ENCODE measurements at places on chromosomes 13 and 19.

- DNase-seq: no peak
These were observed 192.8 kb upstream of the TSC22D1 start for GRCh38 chr13:44768775-44769581.

GRCh38 chr19:50207730-50208129 is 4.3 kb downstream of the MYH14 start:
- DNase-seq: no peak

DNA sequence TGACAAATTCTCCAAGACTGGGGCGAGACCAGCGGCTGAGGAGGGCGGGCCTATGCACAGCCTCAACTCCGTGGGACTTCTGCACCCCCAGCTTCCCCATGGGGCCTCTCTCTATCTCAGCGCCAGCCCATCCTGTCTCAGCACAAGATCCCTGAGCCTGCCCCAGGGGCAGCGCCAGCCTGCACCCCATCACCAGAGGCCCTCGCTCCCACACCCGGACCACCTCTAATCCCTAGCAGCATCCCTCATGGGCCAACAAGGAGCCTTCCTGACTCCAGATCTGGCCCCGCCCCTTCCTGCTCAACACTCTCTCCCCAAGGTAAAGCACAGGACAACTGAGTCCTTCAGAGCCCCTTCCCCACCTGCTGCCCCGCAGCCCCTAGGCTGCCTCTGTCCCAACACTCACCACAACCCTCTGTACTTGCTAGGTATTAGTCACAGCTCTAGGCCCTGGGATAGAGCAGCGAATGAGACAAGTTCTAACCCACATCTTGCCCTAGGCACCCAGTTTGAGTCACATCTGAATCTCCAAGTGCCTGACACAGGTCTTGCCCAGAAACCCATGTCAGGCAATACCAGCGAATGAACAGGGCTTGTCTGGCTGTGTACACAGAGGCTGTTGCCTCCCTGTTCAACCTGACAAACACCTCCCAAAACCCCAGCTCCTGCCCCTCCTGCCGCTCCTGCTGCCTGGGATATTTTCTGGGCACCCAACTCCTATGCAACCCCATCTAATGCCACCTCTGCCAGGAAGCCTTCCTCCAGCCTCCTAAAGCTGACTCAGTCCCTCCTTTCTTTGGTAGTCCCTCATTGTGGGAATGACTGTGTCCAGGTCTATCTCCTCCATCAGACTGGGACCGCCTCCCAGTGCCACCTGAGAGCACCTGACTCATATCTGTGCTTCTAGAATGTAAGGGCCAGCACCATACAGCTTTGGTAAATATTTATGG is 18.6 kb downstream of the GRIK5 start:
- no peak for DNase-seq

DNA sequence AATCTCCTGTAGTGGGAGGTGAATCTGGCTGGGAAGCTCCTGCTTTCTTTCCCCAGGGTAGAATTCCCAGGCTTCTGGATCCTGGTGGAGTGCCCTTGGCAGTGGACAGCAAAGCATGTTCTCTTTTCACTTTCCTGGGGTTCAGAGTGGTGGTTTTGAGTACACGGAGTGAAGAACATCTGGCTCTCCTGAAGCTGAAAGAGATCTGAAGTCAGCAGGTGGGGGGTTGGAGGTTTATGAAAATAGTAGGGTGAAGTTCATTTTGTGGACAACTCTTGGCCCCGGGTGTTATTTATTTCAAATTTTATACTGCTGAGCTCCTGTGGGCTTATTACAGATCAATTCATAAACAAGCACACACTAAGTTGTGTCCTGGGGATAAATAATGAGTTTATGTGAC is 497.3 kb downstream of the KLF5 start:
- DNase-seq: no peak

- no peak for DNase-seq
These were observed 221.8 kb downstream of the ENOX1 start for GRCh38 chr13:43564952-43565351.

DNA sequence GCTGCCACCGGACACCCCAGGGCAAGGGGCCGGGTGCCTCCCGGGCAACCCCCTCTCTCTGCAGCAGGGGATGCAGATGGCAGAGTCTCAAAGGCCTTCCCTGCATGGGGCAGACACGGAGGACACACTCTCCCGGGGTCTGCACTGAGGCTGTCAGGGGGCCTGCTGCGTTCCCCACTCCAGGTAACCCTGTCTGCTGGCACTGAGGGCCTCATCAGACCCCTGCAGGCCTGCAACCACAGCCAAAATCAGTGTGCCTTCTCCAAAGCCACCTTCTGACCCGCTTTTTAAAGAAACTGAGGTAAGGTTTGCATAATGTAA is 93.9 kb downstream of the GNG7 start:
- DNase-seq: no peak

GRCh38 chr13:93345770-93346169 is 119.2 kb downstream of the GPC6 start:
- DNase-seq: peak; percentile 78

DNA sequence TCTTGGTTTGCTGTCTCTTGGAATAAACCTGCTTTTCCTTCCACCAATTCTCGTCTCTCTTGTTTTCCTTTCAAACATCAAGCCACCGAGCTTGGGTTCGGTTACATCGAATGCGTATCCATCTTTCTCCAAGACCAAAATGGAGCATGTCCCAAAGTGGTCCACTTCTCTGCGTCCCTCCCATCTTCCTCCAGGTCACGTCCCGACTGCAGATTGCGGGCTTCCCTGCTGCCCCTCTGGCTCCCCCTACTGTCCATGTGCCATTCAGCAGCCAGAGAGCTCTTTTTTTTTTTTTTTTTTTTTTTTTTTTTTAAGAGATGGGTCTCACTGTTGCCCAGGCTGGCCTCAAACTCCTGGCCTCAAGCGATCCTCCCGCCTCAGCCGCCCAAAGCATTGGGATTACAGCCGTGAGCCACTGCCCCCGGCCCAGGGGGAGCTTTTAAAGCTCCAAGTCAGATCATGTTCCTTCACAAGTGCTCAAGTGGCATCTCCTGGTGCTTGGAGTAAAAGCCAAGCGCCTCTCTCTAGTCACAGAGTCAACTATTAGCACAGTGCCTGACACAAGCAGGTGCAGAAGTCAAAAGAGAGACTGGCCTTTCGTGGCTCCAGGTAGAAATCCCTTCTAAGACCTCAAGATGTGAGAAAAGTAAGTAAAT is 10.0 kb downstream of the COL5A3 start:
- DNase-seq: peak; percentile 68

DNA sequence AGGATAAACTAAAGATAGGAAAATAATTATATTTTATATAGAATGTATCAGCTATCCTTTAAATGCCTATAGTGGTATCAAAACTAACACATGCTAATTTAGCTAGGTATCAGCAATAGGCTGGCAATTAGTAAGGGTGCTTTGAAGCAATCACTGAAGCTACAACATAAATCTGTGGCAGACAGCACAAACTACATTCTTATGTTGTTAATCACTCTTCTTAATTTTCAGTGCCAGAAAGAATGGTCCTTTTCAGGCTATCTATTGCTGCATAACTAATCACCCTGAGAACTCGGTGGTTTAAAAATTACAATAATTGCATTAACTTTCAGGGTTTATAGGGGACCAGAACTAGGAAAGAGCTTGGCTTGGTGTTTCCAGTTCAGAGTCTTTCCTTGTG is 963.1 kb downstream of the EFNB2 start:
- no peak for DNase-seq

GRCh38 chr19:18700501-18701249 is 17.2 kb downstream of the CRTC1 start:
- DNase-seq: peak; percentile 75

GRCh38 chr19:16587833-16588823 is 15.9 kb upstream of the SLC35E1 start:
- peak; percentile 82 for DNase-seq

GRCh38 chr13:77429320-77430142 is 102.6 kb upstream of the MYCBP2 start:
- DNase-seq: no peak

DNA sequence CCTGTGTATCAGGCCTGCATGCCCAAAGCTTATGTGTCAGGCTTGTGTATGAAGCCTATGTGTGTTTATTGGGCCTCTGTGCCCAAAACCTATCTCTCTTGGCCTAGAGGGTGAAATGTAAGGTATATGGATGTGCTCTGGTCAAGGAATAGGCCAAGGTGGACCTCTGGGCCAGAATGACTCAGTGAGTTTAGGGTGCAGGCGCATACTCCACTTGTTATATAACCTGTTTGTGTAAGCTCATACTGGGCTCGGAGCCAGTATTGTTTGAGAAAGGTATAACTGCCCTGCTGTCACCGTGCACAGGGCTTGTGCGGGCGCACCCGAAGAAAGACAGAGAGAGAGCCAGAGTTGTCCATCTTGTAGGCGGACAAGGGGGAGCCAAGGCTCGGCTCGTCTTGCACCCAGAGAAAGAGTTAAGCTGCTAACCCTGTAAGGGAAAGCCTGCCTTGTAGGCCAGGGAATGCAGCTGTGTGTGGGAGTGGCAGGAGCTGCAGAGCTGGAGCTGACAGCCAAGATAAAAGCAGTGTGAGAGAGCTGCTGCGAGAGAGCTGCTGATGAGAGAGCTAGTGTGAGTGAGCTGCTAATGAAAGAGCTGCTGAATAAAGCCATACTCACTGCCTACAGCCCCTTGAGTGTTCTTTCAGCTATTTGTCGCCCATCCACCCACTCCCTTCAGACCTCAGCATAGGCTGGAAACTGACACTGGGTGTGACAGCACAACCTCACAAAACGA is 43.4 kb upstream of the N4BP2L1 start:
- peak; percentile 20 for DNase-seq

- no peak for DNase-seq
These were observed 12.1 kb downstream of the MIR17HG start for GRCh38 chr13:91359631-91360030.

DNA sequence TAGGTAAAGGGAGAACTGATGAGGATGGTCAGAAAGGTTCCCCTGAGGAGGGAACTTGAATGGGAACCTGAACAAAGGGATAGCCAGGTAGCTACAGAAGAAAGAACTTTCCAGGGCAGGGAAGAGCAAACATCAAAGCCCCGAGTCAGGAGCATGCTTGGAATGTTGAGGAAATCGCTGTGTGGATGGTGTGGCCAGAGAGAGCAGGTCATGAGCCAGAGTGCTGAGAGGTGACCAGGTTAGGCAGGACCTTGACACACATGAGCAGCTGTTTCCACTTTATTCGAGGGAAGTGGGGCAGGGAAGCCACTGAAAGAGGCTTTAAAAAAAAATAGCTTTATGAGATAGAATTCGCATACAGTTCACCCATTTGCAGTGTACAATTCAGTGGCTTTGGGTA is 4.4 kb downstream of the RAB8A start:
- no peak for DNase-seq

DNA sequence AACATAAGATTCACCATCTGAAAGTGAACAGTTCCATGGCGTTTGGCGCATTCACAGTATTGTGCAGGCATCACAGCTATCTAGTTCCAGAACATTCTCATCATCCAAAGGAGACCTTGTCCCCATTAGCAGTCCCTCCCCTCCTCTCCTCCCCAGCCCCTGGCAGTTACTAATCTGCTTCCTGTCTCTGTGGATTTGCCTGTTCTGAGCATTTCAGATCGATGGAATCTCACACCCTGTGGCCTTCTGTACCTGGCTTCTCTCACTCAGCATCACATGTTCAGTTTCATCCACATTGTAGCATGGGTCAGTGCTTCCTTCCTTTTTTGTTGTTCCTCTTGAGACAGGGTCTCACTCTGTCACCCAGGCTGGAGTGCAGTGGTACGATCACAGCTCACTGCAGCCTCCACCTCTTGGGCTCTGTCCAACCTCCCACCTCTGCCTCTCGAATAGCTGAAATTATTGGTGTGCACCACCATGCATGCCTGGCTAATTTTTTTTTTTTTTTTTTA is 34.6 kb downstream of the CRTC1 start:
- no peak for DNase-seq

DNA sequence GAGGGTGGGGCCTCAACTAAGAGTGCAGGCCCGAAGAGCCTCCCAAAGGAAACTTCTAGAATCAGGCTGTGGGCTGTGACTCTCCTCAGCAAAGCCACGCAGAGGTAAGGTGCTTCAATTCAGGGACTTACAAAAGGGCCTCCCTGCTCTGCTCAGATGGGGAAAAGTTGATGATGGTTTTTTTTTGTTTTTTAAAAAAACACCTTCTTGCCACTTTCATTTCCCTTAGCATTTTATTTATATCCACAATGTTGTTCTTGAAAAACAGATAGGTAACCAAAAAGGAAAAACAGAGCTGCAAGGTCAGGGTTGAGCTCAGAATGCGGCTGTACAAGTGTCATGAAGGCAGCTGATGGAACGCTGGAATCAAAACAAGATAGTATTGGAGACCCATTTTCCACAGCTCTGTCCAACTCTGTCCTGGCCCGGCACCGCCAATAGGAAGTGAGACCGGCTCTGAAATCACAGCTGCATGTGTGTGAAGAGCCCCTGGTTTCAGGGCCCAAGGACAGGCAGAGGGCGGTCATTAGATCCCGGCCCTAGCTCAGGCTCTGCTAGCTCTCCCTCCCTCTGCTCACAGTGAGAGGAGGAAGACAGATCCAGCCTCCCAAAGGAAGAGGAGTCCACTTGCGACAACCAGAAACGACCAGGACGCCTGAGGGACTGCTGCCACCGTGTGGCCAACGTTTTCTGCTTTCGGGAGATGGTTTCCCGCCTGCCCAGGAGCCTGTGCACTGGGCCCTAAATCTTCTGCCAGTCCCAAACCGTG is 58.3 kb downstream of the KLF2 start:
- DNase-seq: peak; percentile 95

DNA sequence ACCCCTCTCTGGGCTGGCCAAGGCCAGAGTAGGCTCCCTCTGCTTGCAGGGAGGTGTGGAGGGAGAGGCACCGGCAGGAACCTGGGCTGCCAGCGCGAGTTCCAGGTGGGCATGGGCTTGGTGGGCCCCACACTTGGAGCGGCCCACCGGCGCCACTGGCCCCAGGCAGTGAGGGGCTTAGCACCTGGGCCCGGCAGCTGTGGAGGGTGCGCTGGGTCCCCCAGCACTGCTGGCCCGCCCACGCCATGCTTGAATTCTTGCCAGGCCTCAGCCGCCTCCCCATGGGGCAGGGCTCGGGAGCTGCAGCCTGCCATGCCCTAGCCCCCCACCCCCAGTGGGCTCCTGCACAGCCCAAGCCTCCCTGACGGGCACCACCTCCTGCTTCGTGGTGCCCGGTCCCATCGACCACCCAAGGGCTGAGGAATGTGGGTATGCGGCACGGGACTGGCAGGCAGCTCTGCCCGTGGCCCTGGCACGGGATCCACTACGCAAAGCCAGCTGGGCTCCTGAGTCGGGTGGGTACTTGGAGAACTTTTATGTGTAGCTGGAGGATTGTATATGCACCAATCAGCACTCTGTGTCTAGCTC is 1648.0 kb downstream of the OLFM4 start:
- no peak for DNase-seq

- DNase-seq: no peak
These were observed 51.5 kb upstream of the GTF3A start for GRCh38 chr13:27372896-27373295.

GRCh38 chr13:49567491-49567890 is 17.9 kb downstream of the RCBTB1 start:
- no peak for DNase-seq

- DNase-seq: peak; percentile 5
These were observed 823 bp upstream of the ZNF567 start for GRCh38 chr19:36686365-36687213.

DNA sequence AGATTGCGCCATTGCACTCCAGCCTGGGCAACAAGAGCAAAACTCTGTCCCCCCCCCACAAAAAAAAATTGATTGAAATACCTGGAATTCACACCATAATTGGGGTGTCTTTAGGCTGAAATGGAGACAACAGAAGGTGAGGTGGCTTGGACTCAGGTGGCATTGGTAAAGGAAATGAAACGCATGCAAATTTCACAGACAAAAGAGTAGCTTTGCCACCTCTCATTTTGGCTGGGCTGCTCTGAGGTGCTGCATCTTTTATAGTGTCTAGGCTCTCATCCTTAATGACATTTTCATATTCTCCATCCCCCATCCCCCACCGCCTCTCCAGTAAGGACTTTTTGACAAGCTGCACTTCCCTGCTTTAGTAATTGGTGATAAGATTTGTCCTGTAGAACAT is 6.9 kb downstream of the UBE2L5 start:
- DNase-seq: no peak

Data from umbilical cord (tissue), 2 donors.